ENCODE measurements at places on chromosomes 5 and 9.

DNA sequence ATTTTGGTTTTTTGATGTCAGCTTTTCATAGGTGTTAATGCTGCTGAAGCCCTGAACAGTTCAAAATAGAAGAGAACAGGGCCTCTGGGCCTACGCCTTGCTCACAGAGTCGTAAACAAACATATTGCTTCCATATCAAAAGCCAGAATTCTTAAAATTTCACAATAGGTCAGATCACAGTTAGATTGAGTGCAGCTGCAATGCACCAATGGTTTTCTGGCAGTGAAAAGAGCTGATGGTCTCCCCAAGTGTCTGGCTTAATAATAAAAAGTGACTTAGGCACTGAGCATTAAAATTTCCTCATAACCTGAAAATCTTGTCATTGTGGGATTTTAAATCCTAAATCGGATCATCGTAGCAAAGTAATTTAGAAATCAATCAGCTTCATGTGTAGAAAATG, 493.0 kb downstream of the CAAP1 start:
- DNase-seq, result no peak

DNA sequence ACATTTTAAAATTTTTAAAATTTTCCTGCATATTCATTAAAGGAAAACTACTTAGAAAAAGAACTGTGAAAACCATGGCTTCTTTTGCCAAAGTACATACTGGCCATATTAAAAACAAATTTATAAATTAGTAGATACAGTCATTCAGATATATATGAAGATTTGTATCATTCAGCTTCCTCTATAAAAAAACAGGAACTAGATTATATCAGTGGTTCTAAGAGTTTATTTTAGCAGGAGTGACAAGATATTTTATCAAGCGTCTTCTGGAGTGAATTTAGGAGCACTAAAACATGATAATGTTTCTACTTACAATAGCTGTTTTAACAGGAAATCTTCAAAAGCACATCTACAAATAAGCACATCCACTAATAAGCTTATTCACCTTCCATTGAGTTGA, 171.4 kb downstream of the RAPGEF6 start:
- DNase-seq, result no peak

- no peak for DNase-seq
Measured at GRCh38 chr5:128513806-128514205, 24.2 kb downstream of the FBN2 start.

DNA sequence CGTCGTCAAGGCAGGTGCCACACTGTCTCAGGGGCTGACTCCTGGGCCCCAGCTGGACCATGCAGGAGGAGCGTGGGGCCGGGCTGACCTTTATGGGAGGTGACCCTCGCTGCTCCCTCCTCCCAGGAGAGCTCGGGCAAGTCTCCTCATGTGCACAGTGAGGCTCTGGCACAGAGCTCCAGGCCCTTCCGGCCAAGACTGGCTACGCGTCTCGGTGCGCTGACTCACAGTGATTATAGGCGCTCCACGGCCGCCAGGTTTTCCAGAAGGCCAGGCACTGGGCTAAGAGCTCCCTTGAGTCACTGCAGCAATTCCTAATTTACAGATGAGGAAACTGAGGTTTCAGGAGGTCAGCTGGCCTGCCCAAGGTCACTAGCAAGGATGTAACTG, 47.4 kb downstream of the VAV2 start:
- no peak for DNase-seq

GRCh38 chr5:149047462-149047861, 15.4 kb downstream of the SH3TC2 start:
- DNase-seq, result no peak

- DNase-seq, result peak; percentile 80
Measured at GRCh38 chr9:2655411-2655901, 33.9 kb downstream of the VLDLR start.

DNA sequence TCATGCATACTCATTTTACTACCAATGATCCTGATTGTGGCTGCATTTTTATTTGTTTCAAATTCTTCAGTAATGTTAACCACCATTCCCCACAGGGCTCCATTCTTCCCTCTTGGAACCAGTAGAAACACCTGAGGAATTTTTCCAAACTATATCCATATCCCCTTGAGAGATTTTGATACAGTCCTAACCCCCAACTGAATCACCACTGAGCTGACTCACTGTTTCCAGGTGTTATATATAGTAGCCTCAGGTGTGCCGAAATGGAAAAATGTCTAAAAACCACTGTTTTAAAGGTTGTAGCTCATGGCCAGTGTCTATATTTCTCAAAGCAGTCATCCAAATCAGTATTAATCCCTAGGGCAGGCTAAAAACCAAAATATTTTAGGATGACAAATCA, 85.2 kb downstream of the MRPS27 start:
- no peak for DNase-seq

All from T-helper 1 cell (primary cell).